ENCODE measurements at places on chromosomes 11 and 22.
A peak's percentile ranks its signal among the peaks of the same experiment; 100 is the strongest.

DNA sequence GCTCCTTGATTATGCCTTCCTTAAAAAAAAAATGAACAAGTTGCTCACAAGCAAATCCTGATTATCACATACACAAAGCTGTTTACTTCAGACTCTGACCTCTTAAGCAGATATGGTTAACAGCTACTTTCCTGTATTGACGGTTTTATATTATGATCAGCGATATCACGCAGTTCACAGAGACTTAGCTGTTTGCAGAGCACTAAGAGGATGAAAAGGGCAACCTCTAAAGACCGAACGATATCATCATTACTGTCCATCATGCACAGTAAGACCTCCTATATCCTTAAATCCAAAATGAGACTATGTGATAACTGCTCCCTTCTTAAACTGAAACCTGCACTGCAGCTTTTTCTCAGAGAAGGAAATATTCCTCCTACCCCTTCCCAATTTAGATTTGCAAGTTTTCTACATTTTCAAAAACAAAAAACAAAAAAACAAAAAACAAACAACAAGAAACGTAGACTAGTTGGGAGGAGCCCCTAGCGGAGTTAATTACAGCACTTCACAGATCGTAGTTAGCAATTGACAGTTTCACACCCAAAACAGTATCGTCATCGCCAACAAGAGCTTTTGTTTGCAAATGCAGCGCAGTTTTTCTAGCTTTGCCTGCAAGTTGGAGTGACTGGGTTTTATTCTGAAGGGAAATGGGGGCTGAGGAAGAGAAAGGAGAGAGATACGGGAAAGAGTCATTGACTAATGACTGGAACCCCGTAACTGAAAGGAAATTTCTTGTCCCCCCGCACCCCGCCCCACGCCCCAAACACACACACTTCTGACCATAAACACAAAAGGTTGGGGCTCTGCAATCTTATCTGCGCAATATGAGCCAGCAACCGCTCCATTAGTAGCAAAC is 1.2 kb downstream of the DDX6 start:
- peak; percentile 53 for DNase-seq

- no peak for DNase-seq
These were observed 1.4 kb downstream of the SIGIRR start for GRCh38 chr11:413120-414081.

GRCh38 chr11:117840881-117841550 is 16.5 kb upstream of the FXYD2 start:
- DNase-seq: no peak

GRCh38 chr11:107924306-107924705 is 3.9 kb upstream of the RAB39A start:
- DNase-seq: no peak

- DNase-seq: no peak
These were observed 260.9 kb downstream of the DYNC2H1 start for GRCh38 chr11:103370076-103370475.

DNA sequence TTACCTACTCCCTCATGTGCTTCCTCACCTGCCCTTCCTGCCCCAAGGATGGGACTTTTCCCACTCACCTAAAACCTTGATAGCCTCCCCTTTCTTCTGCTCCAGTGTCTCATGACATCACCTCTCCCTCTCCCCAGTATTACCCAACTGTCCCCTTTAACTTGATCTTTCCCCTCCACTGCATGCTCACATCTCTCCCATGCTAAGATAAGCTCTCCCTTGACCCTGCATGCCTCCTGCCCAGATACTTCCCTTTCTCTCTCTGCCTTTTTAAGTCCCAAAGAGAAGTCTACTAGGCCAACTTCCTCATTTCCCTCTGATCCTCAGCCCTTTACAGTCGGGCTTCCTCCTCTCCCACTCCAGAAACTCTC is 14.8 kb downstream of the CD3E start:
- no peak for DNase-seq

DNA sequence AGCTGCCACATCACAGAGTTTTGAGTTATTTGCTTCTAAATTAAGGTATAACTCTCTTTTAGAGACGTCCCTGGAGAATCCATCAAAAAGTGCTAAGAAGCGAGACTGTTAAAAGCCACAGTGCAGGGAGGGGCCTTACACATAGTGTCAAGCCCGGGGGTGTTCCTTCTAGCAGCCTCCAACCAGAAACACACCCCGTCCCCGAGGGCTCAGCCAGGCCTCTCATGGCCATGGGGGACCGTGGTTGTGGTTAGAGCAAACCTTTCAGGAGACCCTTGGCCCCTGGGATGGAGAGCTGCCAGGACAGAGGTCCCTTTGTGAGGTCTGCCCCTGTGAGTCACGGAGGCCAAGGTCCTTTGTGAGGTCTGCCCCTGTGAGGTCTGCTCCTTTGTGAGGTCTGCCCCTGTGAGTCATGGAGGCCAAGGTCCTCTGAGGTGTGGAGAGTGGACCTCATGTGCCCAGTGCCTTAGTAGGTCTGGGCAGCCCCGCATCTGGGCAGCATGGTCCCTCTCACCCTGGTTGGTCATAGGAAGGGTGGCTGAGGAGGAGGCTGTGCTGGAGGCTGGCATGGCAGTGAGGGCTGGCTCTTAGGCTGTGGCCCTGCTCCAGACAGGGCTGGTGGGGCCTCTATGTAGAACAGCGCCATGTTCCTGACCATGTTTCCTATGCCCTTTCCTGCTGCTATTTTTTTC is 5.4 kb downstream of the GNAZ start:
- DNase-seq: no peak

GRCh38 chr22:38137876-38138687 is 27.6 kb upstream of the BAIAP2L2 start:
- DNase-seq: no peak

DNA sequence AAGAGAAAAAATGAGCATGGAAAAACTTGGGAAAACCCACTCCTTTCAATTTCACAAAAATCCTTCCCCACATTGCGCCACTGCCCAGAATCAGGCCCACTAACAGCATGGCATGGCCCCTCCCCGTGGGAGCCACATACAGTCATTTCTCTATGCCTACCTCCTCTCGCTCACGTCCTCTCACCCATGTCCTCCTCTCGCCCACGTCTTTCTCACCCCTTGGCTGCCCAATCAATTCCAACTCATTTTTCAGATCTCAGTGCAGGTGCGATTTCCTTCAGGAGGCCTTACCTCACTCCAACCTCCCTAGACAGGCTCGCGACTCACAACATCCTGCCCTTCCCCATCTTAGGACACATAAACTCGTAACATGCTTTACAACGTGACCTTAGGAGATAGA is 229.2 kb downstream of the CADM1 start:
- no peak for DNase-seq

- DNase-seq: no peak
These were observed 44.8 kb downstream of the TENM4 start for GRCh38 chr11:79396001-79396400.

GRCh38 chr22:42979606-42980005 is 35.3 kb downstream of the PACSIN2 start:
- no peak for DNase-seq

GRCh38 chr11:131978351-131978750 is 607.9 kb downstream of the NTM start:
- DNase-seq: peak; percentile 13

GRCh38 chr11:30260813-30261212 is 30.0 kb downstream of the FSHB start:
- DNase-seq: no peak

DNA sequence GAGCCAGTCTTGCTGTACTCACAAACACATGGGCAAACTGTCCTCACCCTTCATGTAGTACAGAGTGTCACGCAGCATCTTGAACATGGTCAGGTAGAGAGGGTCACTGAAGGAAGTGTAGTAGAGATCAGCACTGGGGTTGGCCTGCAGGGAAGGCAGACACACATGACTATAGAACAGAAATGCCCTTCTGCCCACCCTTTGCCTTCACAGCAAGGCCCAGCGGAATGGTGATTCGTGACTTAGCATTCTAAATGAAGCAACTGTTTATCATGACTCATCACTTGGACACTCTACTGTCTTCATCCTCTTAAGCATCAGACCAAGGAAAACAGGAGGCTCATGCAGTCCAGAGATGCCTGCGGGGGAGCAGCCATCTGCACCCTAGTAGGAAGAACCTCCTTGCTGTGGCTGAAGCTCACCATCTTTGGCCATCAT is 33.4 kb downstream of the SERPIND1 start:
- peak; percentile 11 for DNase-seq

DNA sequence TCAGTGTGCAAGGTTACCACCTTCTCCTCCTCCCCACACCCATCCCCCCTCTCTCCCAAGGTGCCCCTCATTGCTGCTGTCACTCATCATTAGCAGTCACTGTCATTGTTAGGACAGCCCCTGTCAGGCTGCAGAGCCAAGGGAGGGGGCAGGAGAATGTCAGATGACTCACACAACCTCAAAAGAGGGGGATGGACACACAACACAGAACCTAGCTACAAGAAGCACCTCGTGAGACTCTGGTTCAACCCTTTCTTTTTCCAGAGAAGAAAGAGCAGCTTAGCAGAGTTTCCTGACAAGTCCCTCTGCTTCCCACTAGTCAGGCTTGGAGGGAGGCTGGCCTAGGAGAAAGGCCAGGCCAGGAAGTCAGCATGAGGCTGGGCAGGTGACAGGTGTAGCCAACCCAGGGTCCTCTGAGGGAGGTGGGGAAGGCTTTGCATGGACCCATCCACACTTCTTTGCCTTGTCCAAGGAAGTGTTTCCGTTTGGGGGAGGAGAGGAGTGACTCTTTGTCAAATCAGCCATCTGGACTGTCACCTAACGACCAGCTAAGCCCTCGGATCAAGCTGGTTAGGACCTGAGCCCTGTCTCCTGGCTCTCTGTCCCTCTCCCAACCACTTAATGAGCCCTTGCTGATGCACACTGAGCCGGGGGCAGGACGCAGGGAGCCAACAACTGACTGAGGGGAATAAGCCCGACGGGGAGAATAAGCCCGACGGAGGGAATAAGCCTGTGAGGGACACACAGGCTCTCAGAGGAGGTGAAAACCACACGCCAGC is 18.3 kb downstream of the ADORA2A start:
- no peak for DNase-seq

- no peak for DNase-seq
These were observed 1.9 kb downstream of the REXO2 start for GRCh38 chr11:114440971-114441763.

All from ELF-1 (cell line).